Stimulated activated CD8-positive, alpha-beta memory T cell treated with anti-CD3 and anti-CD28 coated beads, Interleukin-7, amount 100 ng/mL, for 1 hour (primary cell): ENCODE measurements at places on chromosomes 3 and 15.

DNA sequence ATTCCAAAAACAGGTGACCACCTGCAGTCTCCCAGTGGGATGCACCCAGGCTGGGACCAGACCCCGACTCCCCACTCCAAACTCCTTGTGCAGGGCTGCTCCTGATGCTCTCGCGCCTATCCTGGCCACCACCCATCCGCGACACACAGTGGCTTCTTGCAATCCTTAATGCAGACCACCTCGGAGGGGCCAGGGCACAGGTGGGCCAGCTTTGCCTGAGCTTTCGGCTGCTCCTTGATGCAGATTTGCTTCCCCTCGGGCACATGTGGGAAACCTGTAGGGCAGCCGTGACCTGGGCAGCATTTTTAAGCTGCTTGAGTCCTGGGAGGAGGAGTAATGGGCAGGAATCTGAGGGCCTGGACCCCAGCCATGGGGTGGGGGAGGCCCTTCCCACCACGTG, 18.9 kb downstream of the SLC6A11 start:
- DNase-seq, result no peak

DNA sequence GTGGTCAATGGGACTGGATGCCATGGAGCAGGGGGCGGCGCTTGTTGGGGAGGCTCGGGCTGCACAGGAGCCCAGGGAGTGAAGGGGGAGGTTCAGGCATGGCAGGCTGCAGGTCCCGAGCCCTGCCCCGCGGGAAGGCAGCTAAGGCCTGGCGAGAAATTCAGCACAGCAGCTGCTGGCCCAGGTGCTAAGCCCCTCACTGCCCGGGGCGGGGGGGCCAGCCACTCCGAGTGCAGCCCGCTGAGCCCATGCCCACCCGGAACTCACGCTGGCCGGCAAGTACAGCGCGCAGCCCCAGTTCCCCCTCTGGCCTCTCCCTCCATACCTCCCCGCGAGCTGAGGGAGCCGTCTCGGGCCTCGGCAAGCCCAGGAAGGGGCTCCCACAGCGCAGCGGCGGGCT, 11.3 kb downstream of the KLHDC8B start:
- no peak for DNase-seq

GRCh38 chr15:67585681-67586080, 43.2 kb downstream of the MAP2K5 start:
- DNase-seq, result no peak

GRCh38 chr3:47250309-47251060, 32.1 kb downstream of the KIF9 start:
- no peak for DNase-seq

GRCh38 chr3:178060407-178060806, 475.8 kb upstream of the KCNMB2 start:
- no peak for DNase-seq

DNA sequence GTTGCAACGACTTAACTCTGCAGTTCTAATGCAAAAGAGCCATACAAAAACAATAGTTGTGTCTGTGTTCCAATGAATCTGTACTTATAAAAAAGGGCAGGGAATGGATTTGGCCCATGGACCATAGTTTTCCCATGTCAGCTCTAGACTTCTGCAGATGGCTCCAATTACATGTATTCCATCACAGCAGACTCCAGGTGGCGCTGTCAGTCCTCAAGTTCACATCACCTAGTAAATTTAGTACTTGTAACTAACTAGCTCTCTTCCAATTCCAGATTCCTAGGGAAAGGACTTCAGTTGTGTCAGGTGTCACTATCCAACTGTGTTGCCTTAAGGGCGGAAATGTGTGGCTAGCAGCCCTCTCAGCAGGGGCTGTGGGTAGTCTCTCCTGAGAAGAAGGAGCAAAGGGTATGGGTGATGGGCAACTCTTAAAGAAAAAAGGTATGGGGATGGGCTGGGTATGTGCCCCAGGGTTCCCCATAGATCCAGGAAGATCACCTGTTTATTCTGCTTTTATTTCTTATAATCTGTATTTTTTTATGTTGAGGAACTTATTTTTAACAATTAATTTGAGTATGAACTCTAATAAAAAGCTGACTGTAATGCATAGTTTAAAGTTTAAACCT, 36.2 kb downstream of the BBS4 start:
- peak; percentile 49 for DNase-seq

DNA sequence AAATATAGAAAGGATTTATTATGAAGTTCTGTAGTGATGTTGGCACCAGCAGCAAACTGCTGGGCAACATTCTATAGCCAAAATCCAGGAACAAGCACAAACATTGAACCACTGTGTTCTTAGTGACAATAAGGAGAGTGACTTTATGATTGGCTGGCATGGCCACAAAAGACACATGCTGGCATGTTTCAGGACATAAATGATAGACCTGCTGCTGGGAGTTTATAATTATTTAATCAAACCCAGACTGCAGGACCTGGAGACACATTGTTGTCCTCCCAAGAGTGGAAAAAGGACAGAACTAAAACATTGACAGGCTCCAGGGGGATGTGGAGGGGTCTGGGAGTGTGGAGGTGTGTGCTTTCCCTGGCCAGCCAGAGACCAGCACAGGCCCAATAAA, 255.3 kb upstream of the LRTM1 start:
- DNase-seq, result no peak

DNA sequence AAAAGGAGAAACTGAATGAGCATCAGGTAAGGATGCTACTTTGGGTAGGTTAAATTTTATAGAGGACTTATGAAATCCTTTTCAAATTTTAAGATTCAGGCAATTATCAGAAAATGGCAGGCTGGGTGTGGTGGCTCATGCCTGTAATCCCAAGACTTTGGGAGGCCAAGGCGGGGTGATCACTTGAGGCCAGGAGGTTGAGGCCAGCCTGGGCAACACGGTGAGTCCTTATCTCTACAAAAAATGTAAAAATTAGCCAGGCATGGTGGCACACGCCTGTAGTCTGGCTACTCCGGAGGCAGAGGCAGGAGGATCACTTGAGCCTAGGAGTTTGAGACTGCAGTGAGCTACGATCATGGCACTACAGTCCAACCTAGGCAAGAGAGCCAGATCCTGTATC, 23.1 kb downstream of the DCUN1D1 start:
- DNase-seq, result no peak

GRCh38 chr3:185351396-185351795, 11.5 kb upstream of the MAP3K13 start:
- DNase-seq, result no peak
